ENCODE measurements at places on chromosomes 16 and 17. TPM values are rescaled to one million over a fixed set of nuclear protein-coding genes. Genes with fewer than 3 reads are reported as not detected.

The EVI2A gene
- total RNA-seq, result 8.8 TPM

The PPL gene
- 11.4 TPM for total RNA-seq

The IRX6 gene
- not detected for total RNA-seq

The LASP1 gene
- total RNA-seq, result 93.8 TPM

The NUDT21 gene
- total RNA-seq, result 6.4 TPM

The DNAAF8 gene
- not detected for total RNA-seq

The NACA2 gene
- total RNA-seq, result not detected

The SCN4A gene
- 1.2 TPM for total RNA-seq

The ZG16 gene
- 33.6 TPM for total RNA-seq

The HEATR9 gene
- total RNA-seq, result not detected

The KIAA0513 gene
- total RNA-seq, result 40.6 TPM

The DPEP1 gene
- total RNA-seq, result 0.58 TPM

The TMEM114 gene
- total RNA-seq, result not detected

The SALL1 gene
- 1.0 TPM for total RNA-seq

The CD300A gene
- total RNA-seq, result 5.3 TPM

The KRT39 gene
- total RNA-seq, result not detected

The SCARF1 gene
- 58.2 TPM for total RNA-seq

The KRTAP17-1 gene
- not detected for total RNA-seq

The TEKT1 gene
- not detected for total RNA-seq

The PLSCR3 gene
- 7.9 TPM for total RNA-seq

The TP53TG3 gene
- not detected for total RNA-seq

The ITGAL gene
- total RNA-seq, result 5.8 TPM

The SPATA22 gene
- 4.1 TPM for total RNA-seq

The GAS7 gene
- 185 TPM for total RNA-seq

The RNF112 gene
- total RNA-seq, result not detected

Measured in stomach (tissue), 19 donors.